ENCODE measurements at places on chromosomes 3 and 15.
A peak's percentile ranks its signal among the peaks of the same experiment; 100 is the strongest.

GRCh38 chr15:64246364-64247189, 83.8 kb upstream of the PPIB start:
- peak; percentile 20 for DNase-seq

DNA sequence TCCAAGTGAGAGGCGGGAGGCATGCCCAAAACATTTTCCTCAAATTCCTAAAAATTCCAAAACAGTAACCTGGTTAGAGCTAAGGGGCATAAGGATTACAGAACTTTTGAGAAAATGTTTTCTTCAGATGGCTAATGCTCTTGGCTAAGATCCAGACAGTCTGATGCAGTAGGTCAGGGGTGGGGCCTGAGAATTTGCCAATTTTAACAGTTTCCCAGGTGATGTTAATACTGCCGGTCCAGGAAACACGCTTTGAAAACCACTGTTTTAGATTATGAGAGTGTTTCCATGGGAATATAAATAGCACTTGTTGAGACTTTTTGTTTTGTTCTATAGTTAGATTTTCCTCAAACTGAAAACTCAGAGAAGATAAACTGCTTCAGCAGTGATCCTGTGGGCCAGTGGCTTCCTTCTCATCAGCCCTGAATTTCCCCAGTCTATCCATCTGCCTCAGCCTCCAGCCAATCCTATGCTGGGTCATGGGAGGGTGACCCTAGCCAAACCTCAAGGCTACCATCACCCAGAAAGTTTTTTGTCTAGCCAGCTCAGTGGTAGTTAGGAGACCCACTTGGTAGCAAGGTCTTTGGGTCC, 71.6 kb upstream of the ACP3 start:
- no peak for DNase-seq

GRCh38 chr3:33392703-33393125, 47.5 kb downstream of the UBP1 start:
- DNase-seq = no peak

DNA sequence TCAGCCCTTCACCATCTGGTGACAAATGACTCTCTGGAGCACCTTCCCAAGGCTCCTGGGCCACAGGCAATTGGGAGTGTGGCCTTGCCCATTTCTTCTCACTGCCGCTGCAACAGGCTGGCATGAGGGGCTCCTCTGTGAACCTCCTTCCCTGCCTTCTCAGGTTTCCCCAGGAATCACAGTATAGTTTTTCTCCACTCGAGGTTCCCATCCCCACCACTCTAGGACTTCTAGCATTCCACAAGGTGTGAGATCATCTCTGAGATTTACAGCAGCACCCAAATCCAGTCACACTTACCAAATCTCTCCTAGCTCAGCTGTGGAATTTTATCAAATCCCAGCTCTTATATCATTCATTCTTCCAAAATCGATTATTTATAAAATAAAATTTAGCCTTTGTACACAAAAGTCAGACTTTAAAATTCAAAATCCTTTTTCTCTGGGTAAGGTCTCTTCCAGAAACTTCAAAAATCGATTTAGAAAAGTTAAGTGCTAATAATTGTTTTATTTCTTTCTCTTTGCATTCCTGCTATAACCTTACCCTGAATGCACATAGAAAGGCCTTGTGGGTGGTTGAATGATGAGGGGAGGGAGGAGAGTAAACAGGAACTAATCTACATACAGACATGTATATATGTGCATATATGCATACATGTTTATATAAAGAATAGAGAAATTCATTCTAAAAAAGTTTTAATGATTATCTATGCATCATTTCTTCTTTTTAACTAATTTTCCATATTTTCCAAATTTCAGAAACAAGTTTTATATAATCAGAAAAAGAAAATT, 18.9 kb upstream of the ATP13A4 start:
- no peak for DNase-seq
